ENCODE measurements at places on chromosomes 7 and 10.

DNA sequence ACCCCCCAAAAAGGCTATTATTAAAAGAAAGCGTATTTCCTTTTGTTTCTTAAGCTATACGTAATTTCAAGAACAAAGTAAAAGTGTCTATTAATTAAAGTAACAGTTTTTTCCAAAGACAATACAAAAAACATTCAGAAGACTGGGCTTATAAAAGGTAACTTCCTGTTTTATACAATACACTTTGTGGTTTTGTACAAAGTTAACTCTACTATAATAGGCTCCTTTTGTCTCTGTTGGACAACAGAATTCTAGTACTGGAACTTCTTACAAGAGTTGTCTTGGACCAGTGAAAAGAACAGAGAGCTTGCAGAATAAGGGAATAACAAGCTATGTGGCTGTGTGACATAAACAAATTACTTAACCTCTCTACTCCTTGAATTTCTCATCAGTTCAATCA, 21.5 kb downstream of the SFMBT2 start:
- no peak for DNase-seq

- no peak for DNase-seq
Observed at GRCh38 chr7:45927721-45928120, 6.6 kb upstream of the IGFBP3 start.

GRCh38 chr10:73650537-73651331, 5.1 kb downstream of the SYNPO2L start:
- DNase-seq = peak; percentile 83

GRCh38 chr10:3477683-3478082, 305.1 kb upstream of the PITRM1 start:
- DNase-seq = no peak

GRCh38 chr7:118041251-118041878, 142.6 kb upstream of the LSM8 start:
- DNase-seq = no peak

DNA sequence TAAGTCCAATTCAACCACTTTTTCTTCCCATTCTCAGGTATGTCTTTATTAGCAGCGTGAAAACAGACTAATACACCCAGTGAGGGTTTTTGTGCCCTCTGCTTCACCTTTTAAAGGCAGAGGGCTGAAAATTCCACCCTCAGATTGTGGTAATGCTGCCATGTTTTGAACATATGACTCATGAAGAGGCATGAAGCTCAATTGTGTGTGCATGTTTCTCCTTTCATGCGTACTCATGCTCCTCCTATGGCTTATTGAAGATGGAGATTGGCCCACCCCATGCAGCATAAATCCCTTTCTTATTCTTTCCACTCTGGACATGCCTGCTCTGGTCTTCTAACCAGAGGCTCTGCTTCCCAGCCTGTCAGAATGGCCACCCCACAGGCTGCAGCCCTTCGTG, 168.0 kb upstream of the PRKCQ start:
- DNase-seq = no peak

- peak; percentile 79 for DNase-seq
Observed at GRCh38 chr7:17633067-17633466, 307.2 kb downstream of the SNX13 start.

DNA sequence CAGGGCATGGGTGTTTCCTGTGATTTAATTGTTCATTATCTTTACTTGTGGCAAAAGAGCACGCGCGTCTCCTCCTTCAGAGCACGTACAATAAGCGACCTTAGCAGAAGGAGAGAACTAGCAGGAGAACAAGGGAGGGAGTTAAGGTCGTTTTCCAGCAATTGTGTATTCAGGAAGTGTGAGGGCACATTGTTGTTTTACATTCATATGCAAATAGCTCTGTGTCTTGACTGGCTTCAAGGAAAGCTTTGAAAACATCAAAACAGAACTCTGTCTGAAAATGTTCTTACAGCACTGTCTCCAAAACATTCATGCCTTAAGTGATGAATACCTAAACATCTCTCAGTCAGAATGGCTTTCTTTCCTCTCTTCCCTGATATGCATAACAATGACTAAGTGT, 499.1 kb downstream of the ACTR3B start:
- DNase-seq = no peak

DNA sequence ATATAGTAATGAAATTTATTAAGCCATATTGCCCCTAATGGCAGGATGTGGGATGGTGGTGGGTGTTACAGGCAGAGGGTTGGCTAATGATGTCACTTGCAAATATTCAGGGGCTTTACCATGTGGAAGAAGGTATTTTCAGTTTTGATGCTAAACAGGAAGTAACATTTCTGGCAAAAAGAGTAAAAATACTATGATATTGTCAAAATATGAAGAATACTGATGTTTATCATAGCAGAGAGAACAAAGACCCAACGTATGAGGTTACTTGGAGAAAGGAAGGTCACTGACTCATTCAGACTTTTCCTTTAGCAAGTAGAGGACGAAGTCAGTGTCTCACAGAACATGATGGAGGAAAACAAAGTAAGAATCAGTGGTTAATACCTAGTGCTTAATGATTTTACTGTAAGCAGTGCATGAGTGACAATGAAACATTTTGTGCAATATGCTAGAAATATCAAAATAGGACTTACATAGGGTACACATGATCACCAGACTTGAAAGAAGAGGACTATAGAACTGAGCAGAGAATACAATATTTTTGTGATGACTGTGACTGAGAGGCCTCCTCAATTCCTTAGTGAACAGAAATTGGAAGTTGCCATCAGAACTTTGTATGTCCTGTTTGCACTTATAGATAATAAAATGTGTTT, 89.7 kb upstream of the STEAP4 start:
- DNase-seq = no peak

- DNase-seq = no peak
Observed at GRCh38 chr10:69056536-69057260, 31.2 kb upstream of the SRGN start.

- DNase-seq = no peak
Observed at GRCh38 chr7:148332191-148333186, 258.1 kb upstream of the C7orf33 start.

DNA sequence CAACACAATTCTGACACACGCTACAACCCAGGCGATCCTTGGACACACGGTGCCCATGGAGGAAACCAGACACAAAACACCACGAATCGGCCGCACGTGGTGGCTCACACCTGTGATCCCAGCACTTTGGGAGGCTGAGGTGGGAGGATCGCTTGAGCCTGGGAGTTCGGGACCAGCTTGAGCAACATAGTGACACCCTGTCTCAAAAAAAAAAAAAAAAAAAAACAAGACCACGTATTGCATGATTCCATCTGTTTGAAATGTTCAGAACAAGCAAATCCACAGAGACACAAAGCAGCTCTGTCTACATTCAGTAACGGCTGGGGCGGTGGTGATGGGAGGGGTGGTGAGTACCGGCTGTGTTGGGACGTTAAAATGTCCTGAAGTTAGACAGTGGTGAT, 25.2 kb downstream of the ADAP1 start:
- DNase-seq = no peak

- no peak for DNase-seq
Observed at GRCh38 chr10:12308736-12309375, 40.5 kb upstream of the CAMK1D start.

DNA sequence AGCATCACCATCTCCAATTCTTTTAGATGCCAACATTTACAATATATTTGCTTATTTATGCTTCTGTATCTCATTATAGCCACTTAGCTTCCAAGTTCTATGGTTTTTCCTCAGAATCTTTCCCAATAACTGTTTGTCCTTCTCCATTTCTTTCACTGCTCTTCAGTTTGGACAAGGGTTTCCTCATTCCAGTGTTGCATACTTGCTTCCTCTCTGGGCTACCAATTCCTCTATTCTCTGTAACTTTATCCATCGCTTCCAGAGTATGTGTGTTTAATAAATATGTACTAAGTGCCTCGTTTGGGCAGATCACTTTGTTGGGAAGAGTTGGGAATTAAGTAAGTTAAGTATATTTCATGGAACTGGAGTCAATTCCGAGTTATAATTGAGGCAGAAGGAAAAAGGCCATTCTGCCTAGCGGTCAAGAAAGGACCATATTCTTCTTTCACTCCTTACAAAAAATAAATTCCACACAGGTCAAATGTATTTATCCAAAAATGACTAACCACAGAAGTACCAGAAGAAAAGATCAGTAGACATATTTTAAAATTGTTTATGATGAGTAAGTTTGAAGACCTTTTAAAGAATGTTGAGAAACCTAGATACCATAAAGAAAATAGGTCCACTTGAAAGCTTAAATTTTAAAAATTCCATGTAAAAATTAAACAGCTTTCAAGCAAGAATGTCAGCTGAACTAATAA, 10.8 kb downstream of the STAMBPL1 start:
- DNase-seq = no peak

GRCh38 chr10:115936926-115937767, 335.9 kb downstream of the GFRA1 start:
- DNase-seq = peak; percentile 12

DNA sequence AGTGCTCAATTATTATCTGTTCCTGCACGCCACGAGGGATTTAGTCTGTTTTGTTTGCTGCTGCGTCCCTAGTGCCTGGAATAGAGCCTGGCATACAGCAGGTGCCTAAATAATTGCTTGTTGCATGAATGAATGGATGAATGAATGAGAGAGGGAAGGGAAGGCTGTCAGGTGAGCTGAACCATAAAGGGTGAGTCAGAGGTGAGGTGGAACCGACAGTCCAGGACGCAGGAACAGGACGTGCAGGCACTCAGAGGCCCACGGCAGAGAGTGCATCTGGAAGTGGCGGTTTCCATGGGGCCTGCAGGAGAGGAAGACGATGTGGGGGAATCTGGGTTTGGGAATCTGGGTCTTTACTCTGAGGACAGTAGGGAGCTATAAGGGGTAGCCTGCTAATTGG, 17.7 kb upstream of the PPIF start:
- no peak for DNase-seq

GRCh38 chr10:108904163-108904838, 1019.0 kb downstream of the XPNPEP1 start:
- no peak for DNase-seq

- no peak for DNase-seq
Observed at GRCh38 chr10:78783753-78784152, 285.0 kb upstream of the ZMIZ1 start.

- DNase-seq = no peak
Observed at GRCh38 chr7:55649238-55649637, 76.9 kb upstream of the VOPP1 start.

- DNase-seq = no peak
Observed at GRCh38 chr10:36779238-36779846, 346.1 kb upstream of the ANKRD30A start.

DNA sequence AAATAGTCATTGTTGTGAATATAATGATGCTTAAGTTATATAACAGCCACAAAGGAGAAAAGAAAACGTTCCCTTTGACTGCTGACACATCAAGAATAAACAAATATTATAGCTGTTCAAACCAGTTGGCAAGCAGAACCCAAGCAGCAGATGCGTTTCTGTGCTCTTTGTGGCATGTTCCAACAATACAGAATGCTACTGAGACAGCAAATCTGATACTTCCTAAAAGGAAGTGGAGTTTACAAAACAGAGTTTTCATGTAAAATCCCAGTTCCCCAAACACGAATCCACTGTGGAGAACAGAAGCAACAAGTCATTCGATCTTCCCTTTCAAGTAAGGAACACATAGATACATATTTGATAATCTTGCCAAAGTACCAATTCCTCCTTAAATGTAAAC, 170.9 kb upstream of the ASAH2 start:
- no peak for DNase-seq

DNA sequence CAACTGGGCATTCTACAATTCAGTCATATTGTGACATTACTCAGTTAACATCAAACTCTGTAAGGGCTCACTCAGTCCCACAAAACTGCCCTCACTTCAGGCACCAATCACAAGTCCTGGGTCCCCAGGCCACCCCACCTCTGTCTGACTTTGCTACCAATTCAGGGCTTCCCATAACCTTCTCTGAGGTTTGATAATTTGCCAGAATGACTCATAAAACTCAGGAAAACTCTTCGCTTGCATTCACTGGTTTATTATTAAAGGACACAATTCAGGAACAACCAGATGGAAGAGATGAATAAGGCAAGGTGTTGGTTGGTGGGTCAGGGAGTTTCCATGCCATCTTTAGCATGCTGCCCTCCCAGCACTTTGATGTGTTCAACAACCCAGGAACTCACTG, 41.3 kb downstream of the AVL9 start:
- peak; percentile 83 for DNase-seq

DNA sequence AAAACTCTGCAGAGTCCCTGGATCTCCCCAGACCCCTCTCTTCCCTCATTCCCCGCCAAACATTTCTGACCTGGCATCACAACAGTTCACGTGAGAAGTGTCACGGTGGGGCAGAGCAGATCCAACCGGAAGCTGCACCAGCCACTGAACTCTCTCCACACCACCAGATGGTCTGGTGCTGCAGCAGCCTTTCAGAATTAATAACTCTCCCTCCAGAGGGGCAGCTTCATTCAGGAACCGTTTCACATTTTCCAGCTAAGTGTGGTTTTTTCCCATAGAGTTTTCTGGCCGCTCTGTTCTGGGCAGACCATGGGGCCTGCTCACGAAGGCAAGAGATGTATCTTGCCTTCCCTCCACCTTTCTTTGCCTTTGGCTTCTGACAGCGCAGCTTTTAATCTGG, 486.7 kb upstream of the GALNT17 start:
- no peak for DNase-seq

- peak; percentile 18 for DNase-seq
Observed at GRCh38 chr7:83060218-83060617, 102.5 kb downstream of the PCLO start.

DNA sequence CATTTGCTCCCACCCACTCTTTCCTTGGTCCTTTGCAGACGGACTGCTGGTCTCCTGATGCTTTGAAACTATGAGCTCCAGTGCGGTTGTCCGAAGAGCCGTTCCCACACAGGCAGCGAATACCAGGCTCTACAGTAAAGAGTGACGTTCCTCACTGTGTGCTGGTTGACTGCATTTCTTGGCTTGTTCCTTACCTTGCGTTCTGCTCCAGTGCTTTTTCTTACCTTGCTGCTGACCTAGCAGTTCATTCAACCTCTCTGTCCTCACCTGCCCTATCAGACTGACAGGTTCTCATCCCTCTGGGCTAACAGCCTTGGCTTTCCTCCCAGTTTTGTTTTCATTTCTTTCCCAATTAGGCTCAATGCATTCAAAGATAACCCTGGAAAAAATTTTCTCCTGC, 214.8 kb downstream of the TMEM178B start:
- no peak for DNase-seq

GRCh38 chr10:18185621-18186020, 45.4 kb downstream of the CACNB2 start:
- DNase-seq = no peak

DNA sequence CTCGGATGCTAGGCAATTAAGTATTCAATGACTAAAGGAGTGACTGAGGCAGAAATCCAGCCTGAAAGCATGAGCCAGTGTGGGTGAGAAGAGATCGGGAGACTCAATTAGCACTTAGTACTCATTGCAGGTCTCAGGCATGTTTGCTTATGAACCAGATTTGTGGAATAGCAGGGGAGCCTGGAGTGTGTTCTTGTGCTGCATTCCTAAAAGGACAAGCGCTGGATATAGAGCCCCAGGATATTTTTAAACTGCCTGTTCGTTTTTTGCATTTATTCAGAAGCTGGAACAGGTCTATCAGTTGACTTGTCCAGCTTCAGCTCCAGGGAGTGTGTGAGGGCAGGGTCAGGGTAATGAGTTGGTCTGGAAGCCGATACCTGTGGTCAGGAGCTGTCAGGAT, 120.3 kb downstream of the BMPER start:
- no peak for DNase-seq

- DNase-seq = no peak
Observed at GRCh38 chr7:39306016-39306570, 260.1 kb upstream of the YAE1 start.

GRCh38 chr10:50373821-50374501, 122.6 kb upstream of the ASAH2 start:
- DNase-seq = no peak

GRCh38 chr10:67242528-67242927, 316.7 kb downstream of the LRRTM3 start:
- no peak for DNase-seq

GRCh38 chr10:110803239-110803749, 68.4 kb upstream of the PDCD4 start:
- DNase-seq = no peak
